ENCODE measurements at places on chromosomes 16 and 17.

DNA sequence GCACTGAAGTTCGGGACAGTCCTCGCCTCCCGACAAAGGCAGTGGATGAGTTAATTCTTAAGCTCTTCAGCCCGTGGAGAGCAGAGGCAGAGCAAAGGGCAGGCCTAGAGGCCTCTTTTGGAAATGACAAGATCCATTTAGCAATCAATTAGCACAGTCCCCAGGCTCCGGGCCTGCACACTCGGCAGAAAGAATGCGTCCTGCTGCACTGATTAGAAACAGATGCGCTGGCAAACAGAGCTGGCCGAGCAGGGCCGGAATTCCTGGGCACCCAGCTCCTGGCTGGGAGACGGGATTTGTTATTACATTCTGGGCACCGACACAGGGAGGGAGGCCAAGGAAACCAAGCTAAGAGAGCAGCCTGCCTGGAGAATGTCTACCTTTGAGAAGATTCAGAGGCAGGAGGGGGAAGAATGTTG lies 162.9 kb downstream of the COPRS start:
- DNase-seq: peak; percentile 94

- DNase-seq: peak; percentile 73
These were observed 5.6 kb upstream of the TUBG2 start for GRCh38 chr17:42653179-42654124.

GRCh38 chr17:26963163-26963503 lies 330.8 kb upstream of the WSB1 start:
- DNase-seq: no peak

DNA sequence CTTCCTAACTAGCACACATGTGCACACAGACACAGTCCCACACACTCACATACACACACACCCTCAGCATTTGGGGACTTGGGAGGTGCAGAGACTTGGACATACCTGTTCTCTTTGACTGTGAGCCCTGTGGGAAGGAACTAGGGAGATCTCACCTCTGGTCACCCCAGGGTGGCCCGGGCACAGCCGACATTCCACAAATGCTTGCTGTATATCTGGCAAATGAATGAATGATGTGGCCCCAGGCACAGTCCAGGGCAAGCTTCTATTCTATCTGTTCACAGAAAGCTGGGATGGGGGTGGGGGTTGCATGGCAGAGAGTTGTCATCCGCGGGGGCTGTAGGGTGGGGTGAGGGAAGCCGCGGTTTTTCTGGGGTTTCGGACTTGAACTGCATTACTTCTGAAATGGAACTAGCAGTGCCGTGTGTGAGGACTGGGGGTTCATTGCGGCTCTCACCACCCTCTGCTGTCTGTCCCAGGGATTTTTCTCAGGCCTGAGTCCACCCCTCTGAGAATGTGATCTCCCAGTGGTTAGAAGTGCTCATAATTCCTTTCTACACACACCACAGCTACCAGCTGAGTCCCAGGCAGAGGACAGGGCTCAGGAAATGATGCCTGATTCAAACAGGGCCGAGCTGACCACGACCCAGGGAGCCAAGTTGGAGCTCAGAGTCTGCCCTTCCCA lies 3.3 kb upstream of the RIPOR1 start:
- peak; percentile 62 for DNase-seq

DNA sequence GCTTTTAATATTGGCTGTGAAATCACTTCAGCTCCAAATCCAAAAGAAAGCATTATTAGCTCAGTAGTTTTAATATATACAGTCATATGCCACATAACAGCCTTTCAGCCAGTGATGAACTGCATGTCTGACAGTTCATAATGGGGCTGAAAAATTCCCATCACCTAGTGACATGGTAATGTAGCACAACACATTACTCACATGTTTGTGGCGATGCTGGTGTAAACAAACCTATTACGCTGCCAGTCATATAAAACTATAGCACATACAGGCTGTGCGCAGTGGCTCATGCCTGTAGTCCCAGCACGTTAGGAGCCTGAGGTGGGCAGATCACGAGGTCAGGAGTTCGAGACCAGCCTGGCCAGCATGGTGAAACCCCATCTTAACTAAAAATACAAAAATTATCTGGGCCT lies 92.2 kb downstream of the TUBD1 start:
- DNase-seq: peak; percentile 69

DNA sequence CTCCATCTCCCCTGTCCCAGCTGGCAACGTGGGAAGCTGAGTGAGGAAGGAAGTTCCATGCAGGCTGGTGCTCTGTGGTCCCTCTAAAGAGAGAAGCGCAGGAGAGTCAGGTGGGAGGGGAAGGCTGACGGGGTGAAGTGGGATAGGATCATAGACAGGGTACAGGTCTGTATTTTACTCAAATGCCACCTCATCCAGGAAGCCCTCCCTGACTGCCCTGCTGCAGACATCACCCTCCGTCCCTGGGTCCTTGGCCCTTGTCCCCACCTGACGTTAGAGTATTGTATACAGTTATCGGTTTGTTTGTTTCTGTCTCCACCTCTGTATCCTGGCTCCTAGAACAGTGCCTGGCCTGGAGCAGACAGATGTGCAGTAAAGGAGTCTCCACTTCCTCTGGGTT lies 11.7 kb downstream of the CANT1 start:
- no peak for DNase-seq

- peak; percentile 87 for DNase-seq
These were observed 46.9 kb downstream of the TUBD1 start for GRCh38 chr17:59845595-59846393.

DNA sequence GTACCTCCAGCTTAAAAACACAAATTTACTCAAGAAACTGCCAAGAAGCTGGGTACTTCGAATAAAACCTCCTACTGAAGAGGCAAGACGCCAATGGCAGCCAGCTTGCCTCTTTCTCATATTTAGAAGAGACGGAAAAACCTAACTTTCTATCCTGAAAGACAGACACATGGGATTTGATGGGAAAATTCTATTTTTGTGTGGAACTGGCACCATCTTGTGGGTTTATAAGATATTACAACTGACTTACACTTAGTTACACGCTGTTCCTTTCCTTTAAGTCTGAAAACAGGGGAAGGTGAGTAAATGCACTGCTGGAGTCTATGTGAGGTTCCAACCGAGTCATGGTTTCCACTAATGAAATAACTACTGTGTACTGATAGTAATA lies 10.3 kb downstream of the ZNF18 start:
- DNase-seq: peak; percentile 69

- peak; percentile 59 for DNase-seq
These were observed at the start of gene ACE for GRCh38 chr17:63476854-63477479. ACE (plus strand) TSS chr17:63477061; CDS start chr17:63477095, 34 bp downstream.

DNA sequence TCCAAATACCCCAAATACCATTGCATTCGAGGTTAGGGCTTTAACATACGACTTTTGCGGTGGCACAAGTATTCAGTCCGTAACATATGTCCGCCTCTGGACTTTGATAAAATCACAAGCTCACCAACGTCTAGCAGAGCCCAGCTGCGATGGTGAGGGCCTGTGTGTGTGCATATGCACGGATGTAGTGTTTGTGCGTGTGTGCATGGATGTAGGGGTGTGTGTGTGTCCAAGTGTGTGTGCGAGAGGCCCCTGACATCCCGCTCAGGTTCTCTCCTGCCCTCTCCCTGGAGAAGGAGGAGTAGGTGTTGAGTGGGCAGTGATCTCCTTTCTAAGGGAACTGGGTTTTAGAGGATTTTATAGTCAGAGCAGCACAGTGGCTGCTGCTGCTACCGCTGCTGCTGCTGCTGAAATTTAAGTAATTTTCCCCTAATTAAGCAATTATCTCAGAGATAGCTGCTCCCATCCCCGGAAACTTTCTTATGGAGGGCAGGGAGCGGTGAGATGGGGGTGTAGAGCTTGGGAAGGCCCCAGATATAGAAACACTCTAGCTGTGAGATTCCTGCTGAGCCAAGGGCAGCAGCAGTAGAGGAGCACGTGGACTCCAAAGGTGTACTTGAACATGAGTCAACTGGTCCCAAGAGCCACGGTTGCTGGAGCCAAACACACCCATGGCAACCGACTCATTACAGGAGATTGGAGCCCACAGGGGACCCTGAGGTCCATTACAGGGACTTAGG lies 121.7 kb upstream of the SDK2 start:
- no peak for DNase-seq

GRCh38 chr17:18859256-18859655 lies 1.3 kb downstream of the PRPSAP2 start:
- peak; percentile 45 for DNase-seq

DNA sequence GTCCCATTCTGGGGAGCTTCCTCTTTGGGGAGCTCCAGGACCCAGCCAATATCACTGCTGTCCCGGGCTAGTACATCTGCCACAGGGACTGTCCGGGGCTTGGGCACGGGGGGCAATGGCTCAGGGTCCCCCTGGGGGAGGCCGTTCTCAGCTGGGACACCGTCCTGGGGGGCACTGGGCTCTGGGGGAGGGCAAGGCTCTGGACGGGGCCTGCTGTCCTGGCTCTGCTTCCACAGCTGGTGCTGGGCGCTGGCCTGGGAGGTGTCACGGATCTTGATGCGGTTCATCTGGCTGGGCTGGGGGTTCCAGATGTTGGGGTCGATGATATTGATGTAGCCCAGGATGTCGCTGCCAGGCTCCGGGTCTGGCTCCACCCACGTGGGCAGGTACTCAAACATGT lies 26.1 kb downstream of the SLC5A10 start:
- DNase-seq: no peak

DNA sequence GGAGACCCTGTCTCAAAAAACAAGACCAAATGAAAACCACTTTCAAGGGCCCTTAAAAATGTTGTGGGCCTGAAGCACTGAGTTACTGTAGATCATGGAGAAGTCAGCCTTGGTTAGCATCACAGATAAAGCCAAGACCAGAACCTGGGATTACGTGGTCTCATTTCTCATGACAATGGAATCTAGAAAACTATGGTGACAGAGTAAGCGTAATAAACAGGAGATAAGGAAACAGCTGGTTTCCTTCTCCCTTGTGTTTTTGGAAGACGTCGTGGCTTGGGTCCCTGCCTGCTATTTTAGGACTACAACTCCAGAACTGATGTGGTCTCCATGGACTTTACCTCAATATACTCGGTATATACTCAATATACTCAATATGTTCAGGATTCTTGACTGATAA lies 180.7 kb upstream of the ZFHX3 start:
- peak; percentile 56 for DNase-seq

DNA sequence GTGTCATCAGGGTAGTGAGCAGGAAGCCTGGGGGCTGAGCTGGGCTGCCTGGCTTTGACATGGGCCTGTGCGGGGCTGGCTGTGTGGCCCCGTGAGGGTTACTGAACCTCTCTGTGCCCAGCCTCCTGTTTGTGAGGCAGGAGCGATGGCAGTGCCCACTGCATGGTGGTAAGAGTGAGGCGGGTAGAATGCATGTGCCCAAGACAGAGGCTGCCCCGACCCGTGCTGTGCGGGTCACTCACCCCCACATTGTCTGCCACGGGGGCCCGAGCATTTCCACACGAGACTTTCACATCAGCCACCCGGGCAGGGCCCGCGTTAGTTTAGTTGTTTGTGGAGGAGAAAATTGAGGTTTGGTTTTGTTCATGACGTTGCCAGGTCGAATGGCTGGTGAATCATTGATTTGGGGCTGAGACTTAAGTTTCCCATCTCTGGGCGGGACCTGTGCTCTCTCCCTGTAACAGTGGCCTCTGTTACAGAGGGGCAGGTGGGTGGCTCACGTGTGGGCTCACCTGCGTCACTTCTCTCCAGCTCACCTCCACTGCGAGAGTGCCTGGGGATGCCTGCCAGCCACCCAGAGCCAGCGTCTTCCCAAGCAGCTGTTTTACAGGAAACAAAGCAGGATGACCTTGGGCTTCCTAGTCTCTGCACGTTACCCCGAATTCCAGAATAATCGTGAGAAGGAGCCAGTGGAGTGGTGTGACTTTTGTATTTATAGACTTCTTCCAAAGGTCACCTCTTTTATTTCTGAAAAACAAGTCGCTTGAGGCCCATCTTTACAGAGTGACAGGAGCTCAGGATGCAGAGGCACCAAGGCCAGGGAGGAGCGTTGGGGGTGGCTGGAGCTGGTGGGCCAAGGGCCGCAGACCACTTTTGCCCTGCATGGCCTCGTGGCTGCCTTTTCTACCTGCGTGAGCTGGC lies 150.6 kb downstream of the RPTOR start:
- DNase-seq: no peak

GRCh38 chr17:38439436-38439835 lies 11.2 kb downstream of the ARHGAP23 start:
- no peak for DNase-seq

DNA sequence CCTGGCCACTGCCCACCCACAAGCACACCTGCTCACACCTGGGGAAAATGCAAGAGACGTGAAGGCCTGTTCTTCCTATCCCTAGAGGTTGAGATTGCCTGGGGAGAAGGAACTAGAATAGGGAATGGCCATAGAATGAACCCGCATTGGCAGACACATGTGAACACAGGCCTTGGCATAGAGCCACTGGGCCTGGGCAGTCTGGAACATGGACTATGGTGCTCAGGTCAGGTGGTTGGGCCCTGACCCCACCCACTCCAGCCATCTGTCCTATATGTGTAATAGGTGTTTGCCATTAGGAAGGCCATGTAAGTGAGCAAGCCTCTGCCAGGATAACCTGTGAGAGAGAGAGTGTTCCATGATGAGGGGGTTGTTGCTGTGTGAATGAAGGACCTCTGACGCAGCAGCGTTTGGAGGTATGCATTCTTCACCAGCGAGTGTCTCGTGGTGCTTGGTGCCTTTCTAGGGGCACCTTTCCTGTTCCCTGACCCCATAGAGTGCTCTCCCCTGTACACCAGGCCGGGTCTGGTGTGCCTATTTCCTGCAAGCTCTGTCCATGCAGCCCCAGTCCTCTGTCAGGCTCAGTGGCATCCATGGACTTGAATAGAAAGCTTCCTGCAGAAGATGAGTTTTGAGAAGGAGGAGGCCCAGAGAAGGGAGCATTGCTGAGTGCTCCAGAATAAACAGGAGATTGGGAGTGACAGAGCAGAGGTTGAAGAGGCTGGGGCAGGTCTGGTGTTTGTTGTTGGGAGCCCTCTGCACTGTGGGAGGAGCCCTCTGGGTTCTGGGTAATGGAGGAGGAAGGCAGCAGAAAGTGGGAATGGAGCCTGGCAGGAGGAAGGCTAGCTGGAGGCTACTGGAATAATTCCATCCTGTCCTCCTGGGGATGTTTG lies 15.6 kb downstream of the CTRL start:
- no peak for DNase-seq

DNA sequence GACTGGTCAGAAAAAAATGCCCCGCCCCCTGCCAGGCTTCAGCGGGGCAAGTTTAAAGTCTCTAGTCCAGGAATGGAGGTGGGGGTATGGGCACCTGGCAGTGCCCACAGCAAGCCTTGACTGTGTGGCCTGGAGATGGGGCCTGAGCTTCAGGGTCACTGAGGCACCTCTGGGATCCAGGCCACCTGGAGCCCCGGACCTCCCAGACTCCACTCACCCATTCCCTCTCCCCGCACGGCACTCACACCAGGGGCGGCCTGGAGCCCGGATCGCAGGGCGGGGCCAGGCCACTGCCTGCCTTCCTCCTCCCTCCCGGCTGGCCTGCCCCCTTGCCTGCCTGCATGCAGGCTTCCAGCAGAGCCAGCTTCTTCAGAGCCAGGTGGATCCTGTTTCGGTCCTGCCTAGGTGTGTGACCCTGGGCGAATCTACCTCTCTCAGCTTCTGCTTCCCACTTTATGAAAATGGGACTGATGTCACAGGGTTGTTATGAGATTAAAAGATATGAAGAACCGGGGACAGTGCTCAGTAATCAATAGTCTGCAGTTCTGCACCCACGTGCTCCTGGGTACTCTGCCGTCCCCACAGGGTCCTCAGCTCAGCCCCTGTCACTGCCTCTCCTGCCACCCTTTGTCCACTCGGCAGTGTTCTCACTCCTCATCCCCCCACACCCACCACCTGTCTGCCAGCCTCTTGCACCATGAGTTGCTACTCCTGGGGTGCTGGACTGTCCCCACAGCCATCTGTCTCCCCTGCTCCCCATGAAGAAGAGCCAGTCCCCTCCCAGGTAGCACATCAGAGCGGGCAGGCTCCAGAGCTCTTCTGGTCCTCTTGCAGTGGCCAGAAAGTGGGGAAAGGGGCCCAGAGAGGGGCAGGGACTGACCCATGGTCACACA lies 1.2 kb upstream of the TCAP start:
- peak; percentile 33 for DNase-seq

GRCh38 chr17:79952901-79953300 lies 82.8 kb downstream of the TBC1D16 start:
- DNase-seq: no peak
